ENCODE measurements at places on chromosomes 6 and 20.

- no peak for DNase-seq
Observed at GRCh38 chr6:53197553-53197952, 48.9 kb upstream of the GCM1 start.

GRCh38 chr20:17570347-17571152 lies 675 bp downstream of the DSTN start:
- DNase-seq: peak; percentile 69

- DNase-seq: no peak
Observed at GRCh38 chr20:48951041-48951440, 29.5 kb downstream of the ARFGEF2 start.

DNA sequence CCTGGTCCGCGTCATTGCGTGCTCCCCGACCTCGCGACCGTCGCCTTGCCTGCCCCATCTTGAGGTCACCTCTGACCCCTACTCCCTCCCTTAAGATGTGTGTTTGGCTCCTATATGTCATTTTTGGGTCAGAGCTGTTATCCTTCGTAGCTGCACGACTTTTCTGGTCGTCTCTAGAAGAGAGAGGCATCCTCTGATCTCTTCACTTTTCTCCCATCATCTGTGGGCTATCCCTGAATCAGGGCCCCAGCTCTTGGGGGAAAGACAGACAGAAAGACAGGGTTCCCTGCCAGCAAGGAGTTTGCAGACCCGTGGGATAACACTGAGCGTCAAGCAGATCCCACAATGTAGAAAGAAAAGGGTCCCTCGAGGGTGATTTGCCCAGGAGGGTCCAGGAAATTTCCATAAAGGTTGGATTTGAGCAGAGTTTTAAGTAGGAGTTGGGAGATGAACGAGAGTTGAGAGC lies 555 bp downstream of the FAM120B start:
- DNase-seq: no peak

GRCh38 chr6:143941852-143942627 lies 66.0 kb downstream of the PLAGL1 start:
- peak; percentile 97 for DNase-seq

GRCh38 chr6:56938649-56939191 lies 16.2 kb upstream of the BEND6 start:
- no peak for DNase-seq

DNA sequence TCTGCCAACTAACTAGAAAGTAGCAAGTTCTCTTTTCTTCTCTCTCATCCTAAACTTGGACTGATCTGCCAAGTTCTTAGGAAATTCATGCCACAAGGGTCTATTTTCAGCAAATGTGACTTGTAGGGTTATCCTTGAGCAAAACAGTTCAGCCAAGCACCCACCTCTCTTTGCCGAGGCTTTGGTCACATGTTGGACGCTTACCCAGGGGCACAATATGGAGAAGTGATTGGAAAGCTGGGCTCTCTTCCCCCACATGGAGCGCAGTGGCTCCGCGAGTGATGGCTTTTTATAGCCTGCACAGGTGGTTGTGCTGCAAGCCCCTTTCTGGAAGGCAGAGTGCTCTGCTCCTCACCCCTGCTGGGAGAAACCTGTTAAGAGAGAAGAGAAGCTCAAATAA lies 47.7 kb upstream of the FNDC1 start:
- no peak for DNase-seq

DNA sequence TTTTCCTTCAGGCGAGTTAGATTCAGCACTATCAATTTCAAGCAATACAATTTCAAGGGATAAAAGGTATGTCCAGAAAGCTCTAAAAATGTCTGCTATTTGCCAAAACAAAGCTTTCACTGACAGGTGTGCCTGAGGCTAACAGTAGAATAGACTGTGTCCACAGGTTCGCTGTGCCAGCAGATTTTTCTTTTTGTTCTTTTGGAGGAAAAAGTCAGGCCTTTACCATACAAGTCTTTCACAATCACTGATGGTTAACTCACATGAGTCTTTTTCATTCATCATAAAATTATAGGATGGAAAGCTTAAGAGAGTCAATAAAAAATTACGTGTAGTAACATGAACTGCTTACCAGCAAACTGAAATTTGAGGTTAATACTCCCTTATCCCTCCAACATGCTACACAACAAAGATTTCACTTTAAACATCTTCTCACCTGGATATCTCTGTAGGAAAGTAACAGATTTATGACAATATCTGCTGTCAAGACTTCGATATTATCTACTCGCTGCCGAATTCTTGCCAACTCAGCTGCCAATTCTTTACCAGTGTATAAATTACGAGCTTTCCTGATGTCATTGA lies 95.4 kb downstream of the MAP3K5 start:
- DNase-seq: no peak

GRCh38 chr6:142531727-142532126 lies 229.9 kb downstream of the ADGRG6 start:
- DNase-seq: no peak

DNA sequence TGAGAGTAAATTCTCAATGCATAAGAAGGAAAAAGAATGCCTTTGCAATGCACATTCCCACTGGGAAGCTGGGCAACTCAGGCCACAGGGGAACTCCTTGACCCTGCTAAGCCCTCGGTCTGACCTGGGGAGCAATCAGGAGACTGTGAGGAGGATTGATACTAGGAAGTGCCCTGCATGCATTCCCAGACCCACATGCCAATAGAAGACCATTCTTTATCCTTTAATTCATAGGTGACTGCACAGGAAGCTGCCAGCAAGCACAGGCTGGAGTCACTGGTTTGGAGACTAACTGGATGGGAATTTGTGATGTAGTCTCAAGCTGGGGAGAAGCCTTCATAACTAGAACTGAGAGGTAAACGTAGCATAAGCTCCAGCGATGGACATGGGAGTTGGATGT lies 1012.7 kb downstream of the EYS start:
- DNase-seq: no peak

GRCh38 chr6:88013015-88013414 lies 34.6 kb upstream of the SPACA1 start:
- DNase-seq: no peak

- DNase-seq: no peak
Observed at GRCh38 chr6:112773187-112773586, 426.1 kb downstream of the RFPL4B start.

- DNase-seq: no peak
Observed at GRCh38 chr6:16570946-16571345, 190.3 kb downstream of the ATXN1 start.

- DNase-seq: no peak
Observed at GRCh38 chr20:34389206-34389953, 26.3 kb downstream of the ITCH start.
